NCI-H2107 (cell line): ENCODE measurements at places on chromosomes 3 and 15.

DNA sequence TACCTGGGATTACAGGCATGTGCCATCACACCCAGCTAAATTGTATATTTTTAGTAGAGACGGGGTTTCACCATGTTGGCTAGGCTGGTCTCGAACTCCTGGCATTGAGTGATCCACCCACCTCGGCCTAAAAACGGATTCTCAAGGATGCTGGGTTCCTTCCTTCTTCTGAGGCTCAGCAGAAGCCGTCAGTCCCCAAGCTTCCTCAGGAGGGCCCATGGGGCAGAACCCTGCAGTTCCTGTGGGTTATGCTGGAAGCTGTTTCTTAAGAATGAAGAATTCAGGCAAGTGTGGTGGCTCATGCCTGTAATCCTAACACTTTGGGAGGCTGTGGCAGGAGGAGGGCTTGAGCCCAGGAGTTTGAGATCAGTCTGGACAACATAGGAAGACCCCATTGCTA lies 29.0 kb upstream of the ZNF710 start:
- no peak for DNase-seq

- no peak for DNase-seq
Observed at GRCh38 chr15:62450061-62450460, 285.0 kb upstream of the C2CD4B start.

DNA sequence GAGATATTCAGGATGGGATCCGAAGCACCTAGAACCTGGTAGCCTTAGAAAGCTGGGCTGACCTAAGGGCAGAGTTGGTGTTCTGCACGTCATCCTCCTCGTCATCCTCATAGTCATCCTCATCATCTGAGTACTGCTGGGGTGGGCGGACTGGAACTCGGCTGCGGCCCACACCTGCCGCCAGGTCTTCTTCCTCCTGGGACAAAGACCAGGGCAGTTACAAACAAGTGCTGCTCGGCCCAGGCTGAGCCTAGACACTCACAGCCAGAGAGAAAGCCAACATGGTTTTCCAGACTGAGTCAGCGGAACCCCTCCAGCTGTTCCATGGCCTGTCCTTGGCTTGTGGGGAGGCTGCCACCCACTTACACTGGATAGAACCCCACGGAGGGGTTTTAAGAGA lies 40.5 kb downstream of the SEMA3G start:
- DNase-seq: no peak

GRCh38 chr3:30189900-30190299 lies 416.5 kb upstream of the TGFBR2 start:
- DNase-seq: no peak

- DNase-seq: no peak
Observed at GRCh38 chr15:83784975-83785374, 131.1 kb downstream of the ADAMTSL3 start.

DNA sequence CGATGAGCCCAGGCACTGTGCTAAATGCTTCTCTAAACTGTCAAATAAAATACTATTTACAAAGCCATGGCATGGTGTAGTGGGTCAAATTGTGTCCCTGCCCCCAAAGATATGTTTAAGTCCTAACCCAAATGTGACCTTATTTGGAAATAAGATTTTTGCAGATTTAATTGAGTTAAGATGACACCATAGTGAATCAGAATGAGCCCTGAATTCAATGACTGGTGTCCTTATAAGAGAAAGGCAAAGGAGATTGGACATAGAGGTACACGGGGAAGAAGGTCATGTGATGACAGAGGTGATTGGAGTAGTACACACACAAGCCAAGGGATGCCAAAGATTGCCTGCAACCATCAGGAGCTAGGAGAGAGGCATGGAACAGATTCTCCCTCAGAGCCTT lies 121.6 kb upstream of the VEPH1 start:
- no peak for DNase-seq

DNA sequence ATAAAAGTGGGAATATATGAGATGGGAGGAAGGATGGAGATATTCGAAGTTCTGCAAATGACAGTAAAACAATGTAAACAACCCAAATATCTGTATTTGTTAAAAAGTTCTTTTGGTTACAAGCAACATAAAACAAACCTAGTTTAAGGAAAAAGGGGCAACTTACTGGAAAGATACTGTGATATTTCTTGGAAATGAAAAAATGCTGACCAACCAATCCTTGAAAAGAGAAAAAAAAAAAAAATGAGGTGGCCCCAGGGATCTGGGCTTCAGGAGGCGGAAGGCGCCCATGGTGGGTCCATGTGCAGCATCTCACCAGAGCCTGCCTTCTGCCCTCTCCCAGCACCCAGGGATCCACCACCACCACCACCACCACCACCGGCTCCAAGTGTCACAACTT lies 59.1 kb downstream of the VGLL4 start:
- no peak for DNase-seq
